ENCODE measurements at places on chromosomes 12 and 14.

- no peak for DNase-seq
Observed at GRCh38 chr12:121248622-121249021, 38.7 kb downstream of the P2RX4 start.

GRCh38 chr14:81473456-81474147, 60.1 kb downstream of the SEL1L start:
- no peak for DNase-seq

GRCh38 chr12:86712425-86712843, 456.2 kb upstream of the MGAT4C start:
- no peak for DNase-seq

DNA sequence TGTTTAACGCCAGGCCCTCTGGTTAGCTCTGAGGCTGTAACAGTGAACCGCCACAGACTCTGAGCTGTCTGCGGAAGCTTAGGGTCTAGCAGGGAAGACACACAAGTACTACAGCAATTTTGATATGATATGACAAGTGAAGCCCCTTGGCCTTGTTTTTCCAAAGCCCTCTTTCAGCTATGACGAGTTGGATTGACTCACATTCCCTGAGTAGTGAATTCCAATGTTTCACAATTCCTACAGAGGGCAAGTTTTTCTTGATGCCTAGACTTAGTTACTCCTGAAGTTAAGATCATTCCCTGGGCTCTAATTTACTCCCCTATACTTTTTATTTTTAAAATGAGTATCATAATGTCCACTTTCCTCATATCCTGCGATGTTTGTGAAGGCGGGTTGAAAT, 53.3 kb upstream of the CISTR start:
- no peak for DNase-seq

DNA sequence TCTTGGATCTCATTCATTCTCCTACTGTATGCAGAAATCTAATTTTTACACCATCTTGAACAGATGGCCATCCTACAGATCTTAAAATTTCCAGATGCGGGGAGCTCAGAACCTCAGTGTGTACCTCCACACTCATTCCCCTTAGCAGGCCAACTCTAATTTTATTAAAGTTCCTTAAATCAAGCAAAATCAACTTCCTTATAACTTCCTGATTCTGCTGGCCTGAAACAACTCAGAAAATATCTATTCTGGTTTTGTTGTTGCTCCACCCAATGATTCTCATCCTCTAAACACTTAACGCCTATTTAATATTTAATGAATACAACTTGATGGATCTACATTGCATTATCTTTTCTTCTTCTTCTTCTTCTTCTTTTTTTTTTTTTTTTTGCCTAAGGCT, 3.1 kb downstream of the EMP1 start:
- DNase-seq: no peak

- no peak for DNase-seq
Observed at GRCh38 chr14:25520821-25521220, 470.9 kb upstream of the STXBP6 start.

- DNase-seq: no peak
Observed at GRCh38 chr12:127175361-127175760, 1091.6 kb upstream of the TMEM132C start.

GRCh38 chr12:77064896-77065360, 441 bp downstream of the E2F7 start:
- no peak for DNase-seq

Measured in stimulated activated CD8-positive, alpha-beta memory T cell treated with anti-CD3 and anti-CD28 coated beads, Interleukin-7, amount 100 ng/mL, for 4 hours (primary cell).